Activated naive CD4-positive, alpha-beta T cell treated with anti-CD3 and anti-CD28 coated beads, Interleukin-2, amount 10 ng/mL, durations not matched to agents 7 days and 5 days (primary cell): ENCODE measurements at places on chromosomes 2 and 18.

GRCh38 chr2:137764646-137765045 is 199.6 kb upstream of the HNMT start:
- no peaks in the 10 kb centered on the region for H3K27me3 ChIP-seq
- H3K4me3 ChIP-seq = no peak overlapping the region
- no peak overlapping the region for H3K27ac ChIP-seq
- no peak for DNase-seq
- H3K4me1 ChIP-seq = no peaks in the 10 kb centered on the region

DNA sequence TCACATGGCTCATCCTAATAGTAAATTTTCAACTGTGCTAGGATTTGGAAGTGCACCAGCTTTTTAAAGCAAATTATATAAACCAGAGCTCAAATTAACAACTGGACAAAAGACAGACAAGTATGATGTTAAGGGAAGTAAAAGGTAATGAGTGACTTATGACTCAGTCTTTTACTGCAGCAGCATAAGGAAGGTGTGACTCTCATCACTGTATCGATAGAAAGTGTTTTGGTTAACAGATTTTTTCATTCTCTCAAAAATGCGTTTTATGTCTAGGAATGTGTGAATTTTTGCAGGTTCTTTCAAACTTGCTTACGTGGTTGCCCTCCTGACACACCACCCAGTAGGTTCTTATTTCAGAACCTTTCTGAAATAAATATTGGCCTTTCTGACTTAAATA is 244.2 kb upstream of the BOD1L2 start:
- H3K36me3 ChIP-seq = peaks cover 2% of the 10 kb centered on the region
- peaks cover 8% of the 10 kb centered on the region for H3K4me1 ChIP-seq
- no peaks in the 10 kb centered on the region for H3K27me3 ChIP-seq
- no peak for DNase-seq
- H3K27ac ChIP-seq = no peak overlapping the region

DNA sequence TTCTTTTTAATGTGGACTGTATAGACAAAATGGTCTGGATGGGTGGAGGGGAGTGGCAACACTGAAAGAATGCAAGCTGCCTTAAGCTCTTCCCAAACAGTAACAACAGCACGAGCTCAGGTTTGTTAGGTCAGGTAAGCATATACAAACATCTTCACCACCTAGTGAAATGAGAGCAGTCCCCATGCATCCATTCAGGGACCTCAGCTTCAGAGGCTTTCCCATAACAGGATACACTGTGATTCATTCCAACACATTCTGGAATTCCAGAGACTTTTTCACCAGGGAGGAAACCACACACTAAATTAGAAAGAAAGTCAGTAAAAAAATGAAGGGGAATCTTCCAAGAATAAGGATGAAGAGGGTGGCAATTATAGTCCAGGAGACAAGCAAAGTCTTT is 50.4 kb upstream of the BZW1 start:
- DNase-seq = no peak
- no peaks in the 10 kb centered on the region for H3K36me3 ChIP-seq
- peaks cover 16% of the 10 kb centered on the region for H3K27me3 ChIP-seq
- H3K4me1 ChIP-seq = peaks cover 14% of the 10 kb centered on the region
- H3K4me3 ChIP-seq = no peak overlapping the region

GRCh38 chr2:157082950-157083349 is 174.6 kb upstream of the GALNT5 start:
- H3K36me3 ChIP-seq = no peaks in the 10 kb centered on the region
- no peaks in the 10 kb centered on the region for H3K4me1 ChIP-seq
- no peaks in the 10 kb centered on the region for H3K27me3 ChIP-seq
- DNase-seq = no peak

DNA sequence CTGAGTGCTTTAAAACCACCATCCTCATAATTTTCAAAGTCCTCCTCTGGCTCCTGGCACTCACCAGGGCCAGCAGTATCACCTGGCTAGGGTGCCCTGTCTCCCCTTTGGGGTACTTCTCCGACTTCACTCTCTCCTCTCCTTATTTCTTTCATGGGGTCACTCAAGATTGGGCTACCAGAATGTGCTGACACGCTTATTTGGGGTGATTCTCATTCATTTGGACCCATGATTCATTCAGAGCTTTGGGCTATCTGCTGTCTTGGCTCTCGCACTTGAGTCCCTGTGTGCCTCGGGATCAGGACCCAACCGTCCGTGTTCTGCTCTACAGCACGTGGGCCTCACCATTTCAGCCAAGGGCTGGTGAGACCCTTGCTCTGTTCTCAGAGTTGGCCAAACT is 70.1 kb upstream of the NEDD4L start:
- H3K4me3 ChIP-seq = no peak overlapping the region
- no peak overlapping the region for H3K27ac ChIP-seq
- H3K27me3 ChIP-seq = peaks cover 14% of the 10 kb centered on the region
- H3K36me3 ChIP-seq = no peaks in the 10 kb centered on the region
- DNase-seq = no peak

DNA sequence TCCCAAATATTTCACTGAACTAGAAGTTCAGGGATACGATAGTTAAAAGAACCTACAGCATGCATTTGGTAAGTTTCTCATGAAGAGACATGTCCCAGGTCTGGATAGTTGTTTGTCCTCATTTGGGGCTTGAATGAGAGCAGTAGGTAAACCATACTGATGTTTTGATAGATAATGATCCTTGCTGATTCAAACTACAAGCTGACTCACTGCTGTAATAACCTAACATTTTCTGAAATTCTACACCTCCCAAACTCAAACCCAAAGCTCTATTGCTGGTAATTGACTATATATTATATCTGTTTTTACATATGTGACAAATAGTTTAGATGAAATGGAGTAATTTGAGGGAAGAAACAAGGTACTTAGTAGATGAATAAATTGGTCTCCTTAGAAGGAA is 154.1 kb upstream of the BOD1L2 start:
- H3K27ac ChIP-seq = no peak overlapping the region
- no peak for DNase-seq
- peaks cover 7% of the 10 kb centered on the region for H3K36me3 ChIP-seq
- H3K4me3 ChIP-seq = no peak overlapping the region
- no peaks in the 10 kb centered on the region for H3K4me1 ChIP-seq

DNA sequence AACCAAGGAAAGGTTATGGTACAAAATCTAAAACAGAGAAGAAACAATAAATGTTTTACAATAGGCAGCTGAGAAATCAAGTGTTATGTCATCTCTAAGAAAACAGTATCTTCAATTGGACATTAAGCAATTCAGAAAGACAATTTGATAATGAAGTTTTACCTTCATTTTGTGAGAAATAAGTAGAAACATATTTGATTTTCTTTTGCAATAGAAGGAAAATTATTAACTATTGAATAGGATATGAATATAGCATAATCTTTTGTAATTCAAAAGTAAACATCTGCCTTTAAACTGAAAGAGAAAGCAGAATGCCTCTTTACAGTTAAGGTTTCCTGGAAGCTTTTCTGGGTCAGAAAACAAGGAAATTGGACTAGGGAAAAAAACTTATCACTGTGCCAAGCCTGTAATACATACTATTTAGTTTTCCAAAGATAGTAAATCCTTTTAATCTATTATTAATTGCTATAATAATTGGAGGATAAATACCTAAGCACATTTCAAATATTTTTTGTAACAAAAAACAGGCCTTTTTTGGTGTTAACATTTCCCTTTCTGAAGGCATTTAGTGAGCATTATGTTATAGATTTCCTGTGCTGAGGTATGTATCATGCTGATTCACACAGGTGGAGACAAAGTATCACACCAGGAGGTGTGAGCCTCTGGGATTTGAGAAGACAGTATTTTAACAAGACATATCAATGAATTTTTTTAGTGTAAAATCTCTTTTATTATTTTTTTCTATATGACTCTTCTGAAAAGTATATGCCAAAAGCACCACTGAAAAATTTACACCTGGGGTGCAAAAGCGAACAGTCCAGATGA is 947.0 kb upstream of the CDH2 start:
- no peak overlapping the region for H3K27ac ChIP-seq
- no peaks in the 10 kb centered on the region for H3K4me1 ChIP-seq
- no peaks in the 10 kb centered on the region for H3K36me3 ChIP-seq
- no peak overlapping the region for H3K4me3 ChIP-seq
- no peak for DNase-seq
